Stimulated activated CD4-positive, alpha-beta T cell treated with anti-CD3 and anti-CD28 coated beads, TNF-alpha, amount 100 ng/mL, for 4 hours (primary cell): ENCODE measurements at places on chromosomes 12 and 14.

GRCh38 chr12:1527789-1528188 is 66.6 kb downstream of the FBXL14 start:
- DNase-seq, result no peak

- no peak for DNase-seq
Observed at GRCh38 chr12:12097891-12098690, 27.4 kb downstream of the BCL2L14 start.

- DNase-seq, result no peak
Observed at GRCh38 chr12:104452087-104452486, 4.7 kb upstream of the CHST11 start.

GRCh38 chr14:89624500-89625156 is 207.6 kb upstream of the FOXN3 start:
- DNase-seq, result no peak

DNA sequence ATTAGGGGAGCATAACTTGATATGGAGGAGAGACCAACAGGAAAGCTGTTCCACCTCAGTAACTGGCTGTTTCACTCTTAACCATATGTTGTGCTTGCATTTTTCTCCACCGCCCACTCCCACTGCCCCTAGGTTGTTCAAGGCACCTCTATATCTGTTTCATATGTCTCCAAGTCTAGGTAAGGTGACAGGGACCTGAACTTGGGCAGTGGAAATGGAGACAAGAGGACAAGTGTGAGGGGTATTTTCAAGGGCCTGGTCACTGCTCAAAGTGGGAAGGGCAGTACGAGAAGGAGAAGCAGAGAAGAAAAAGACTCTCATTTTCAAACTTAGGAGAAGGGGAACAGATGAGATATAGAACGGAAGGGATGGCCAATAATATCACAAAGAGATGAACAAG is 3.1 kb downstream of the SLC38A1 start:
- no peak for DNase-seq

- DNase-seq, result no peak
Observed at GRCh38 chr12:41950455-41950854, 194.2 kb downstream of the GXYLT1 start.

GRCh38 chr12:93318720-93319522 is 58.8 kb upstream of the NUDT4 start:
- DNase-seq, result no peak

DNA sequence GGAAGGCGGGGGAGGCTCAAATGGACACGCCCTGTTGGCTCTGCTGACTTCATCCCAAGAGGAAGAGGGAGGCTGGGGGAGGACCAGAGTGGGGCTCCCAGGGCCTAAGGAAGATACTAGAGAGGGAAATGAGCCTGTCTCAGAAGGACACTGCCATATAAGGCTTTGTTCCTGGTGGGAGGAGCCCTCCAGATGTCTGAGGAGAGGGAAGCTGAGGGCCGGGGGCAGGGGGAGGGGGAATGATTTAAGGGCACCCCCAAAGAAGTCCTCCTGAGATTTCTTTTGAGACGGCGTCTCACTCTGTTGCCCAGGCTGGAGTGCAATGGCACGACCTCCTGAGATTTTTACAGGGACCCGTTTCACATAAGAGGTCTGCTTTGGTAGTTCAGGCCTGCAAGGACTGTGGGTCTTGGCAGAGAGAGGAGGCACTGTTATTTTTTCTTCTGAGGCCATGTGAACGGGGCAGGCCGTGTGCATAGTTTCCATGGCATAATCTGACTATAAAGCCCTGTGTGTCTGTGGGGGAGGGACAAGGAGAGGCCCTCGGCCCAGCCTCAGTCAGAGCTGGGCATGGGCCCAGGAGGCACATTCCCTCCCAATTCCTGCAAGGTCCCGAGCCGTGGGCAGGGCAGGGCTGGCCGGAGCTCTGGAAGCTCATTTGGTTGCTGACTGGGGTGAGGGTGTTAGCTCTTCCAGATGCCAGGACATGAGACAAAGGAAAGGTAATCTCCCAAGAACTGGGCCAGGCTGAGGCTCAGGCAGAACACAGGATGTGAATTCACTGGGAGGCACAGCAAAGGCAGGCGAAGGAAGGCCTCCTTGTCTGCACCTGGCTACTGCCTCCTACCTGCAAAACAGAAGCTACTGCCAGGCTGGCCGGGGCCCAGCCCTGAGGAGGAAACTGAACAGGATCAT is 22.2 kb upstream of the PLEKHG3 start:
- DNase-seq, result no peak

- DNase-seq, result no peak
Observed at GRCh38 chr14:92880851-92881250, 42.1 kb upstream of the CHGA start.

GRCh38 chr12:75139196-75139595 is 70.4 kb downstream of the KCNC2 start:
- no peak for DNase-seq

DNA sequence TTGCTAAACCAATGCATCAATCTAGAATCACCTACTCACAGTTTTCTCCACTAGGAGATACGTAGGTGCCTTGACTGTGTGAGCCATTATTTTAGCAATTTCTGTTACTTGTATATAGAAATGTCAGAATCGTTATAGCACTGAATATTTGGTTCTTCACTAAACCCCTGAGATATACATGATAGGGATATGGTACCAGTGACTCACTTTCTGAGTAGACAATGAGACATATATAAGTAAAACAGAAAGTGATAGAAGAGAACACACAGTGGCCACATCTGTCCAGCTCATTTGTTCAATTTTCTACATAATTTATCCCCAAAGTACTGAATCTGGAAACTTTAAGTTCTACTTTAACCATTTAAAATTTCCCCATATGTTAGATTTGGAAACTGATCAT is 1505.5 kb upstream of the TMEM132C start:
- no peak for DNase-seq

GRCh38 chr12:108827941-108828340 is 29.4 kb downstream of the SSH1 start:
- DNase-seq, result no peak
